ENCODE measurements at places on chromosomes 13 and 19. TPM values are rescaled to one million over a fixed set of nuclear protein-coding genes. Genes with fewer than 3 reads are reported as not detected.
A peak's percentile ranks its signal among the peaks of the same experiment; 100 is the strongest.

The STAP2 gene
- total RNA-seq = 3.6 TPM

The ZNF221 gene
- total RNA-seq = 3.7 TPM

DNA sequence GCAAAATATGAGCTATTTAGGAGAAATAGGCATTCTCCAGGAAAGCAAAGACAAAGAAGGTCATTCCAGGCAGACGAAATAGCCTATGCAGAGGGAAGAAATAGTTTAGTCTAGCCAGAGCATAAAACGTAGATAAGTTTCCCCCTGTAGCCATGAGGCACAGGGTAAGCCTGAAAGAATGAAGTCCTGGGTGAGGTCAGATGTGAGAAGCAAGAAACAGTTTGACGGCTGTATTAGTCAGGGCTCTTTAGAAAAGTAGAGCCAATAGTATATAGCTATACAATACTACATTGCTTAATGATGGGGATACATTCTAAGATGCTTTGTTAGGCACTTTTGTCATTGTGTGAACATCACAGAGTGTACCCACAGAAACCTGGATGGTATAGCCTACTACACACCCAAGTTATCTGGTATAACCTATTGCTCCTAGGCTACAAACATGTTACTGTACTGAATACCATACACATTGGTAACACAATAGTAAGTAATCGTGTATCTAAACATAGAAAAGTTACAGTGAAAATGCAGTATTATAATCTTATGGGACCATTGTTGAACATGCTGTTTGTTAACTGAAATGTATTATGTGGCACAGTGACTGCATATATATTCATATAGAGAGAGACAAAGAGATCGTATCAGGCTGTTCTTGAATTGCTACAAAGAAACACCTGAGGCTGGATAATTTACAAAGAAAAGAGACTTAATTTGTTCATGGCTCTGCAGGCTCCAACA, 59.3 kb upstream of the WDFY2 start:
- no peak for DNase-seq

- no peak for DNase-seq
These were observed 4.8 kb downstream of the CD209 start for GRCh38 chr19:7742575-7742974.

DNA sequence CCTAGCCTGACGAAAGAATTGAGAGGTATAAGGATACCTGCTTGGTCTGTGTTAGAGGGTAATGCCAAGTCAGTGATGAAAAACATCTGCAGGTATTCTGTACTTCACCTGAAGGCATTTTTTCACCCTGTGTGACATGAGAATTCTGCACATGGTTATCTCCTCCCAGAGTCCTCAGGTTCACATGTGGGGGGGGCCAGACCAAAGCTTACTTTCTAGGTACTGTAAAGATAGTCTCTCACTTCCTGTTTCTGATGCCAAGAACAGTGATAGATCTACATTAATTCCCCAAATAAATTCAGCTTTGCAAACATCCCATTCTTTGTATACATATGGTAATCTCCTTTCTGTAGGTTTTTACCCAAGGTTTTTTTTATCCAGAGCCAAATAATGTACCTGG, 53.4 kb downstream of the GPC6 start:
- DNase-seq = no peak

DNA sequence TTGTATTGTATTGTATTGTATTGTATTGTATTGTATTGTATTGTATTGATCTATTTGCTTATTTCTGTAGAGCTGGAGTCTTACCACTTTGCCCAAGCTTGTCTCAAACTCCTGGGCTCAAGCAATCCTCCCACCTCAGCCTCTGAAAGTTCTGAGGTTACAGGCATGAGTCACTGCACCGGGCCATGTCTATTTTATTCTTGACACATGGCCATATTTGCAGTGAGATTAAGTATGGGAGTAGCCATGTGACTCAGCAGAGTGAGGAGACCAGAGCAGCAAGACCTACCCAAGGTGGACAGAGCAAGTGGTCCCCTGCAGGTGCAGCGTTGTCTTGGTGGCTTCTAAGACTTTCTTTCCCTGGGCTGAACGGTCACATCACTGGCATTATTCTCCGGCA, 49.1 kb upstream of the UBAC2 start:
- DNase-seq = peak; percentile 92

All from HT1080 (cell line).